ENCODE measurements at places on chromosomes 1 and 21.

DNA sequence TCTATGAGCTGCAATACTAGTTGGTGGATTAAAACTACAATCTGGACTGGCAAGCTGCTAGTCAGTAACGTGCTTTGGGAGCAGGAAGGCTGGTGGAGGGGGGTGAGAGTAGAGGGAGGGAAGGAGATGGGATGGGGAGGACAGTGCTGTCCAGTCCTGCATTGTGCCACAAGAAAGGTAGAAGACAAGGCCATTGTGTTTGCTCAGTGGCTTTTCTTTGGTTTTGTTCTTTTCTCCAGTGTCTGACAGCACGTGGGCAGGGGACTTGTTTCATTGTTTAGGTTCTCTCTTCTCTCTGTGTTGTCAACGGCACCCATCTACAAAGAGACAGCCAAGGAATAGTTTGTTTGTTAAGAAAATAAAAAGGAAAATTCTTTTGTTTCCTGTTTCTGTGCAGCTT, 362.8 kb upstream of the PLXNA2 start:
- no peak for DNase-seq

DNA sequence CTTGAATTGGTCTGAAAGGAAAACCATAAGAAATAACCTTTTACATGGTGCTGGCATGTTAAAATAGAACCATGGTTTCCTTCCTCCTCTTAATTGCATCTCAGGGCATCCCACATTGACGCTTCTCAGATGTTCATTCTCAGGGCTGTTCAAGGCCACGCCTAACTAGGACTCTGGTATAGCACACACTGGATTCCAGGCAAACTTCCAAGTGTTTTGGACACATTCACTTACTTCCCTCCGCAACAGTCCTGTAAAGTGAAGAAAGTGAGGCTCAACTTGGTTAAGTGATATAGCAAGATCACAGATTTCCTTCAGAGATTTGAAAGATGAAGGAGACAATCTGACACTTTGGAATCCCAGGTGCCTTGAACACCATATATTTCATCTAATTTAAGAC, 244.8 kb downstream of the DUSP10 start:
- DNase-seq: no peak

GRCh38 chr1:234730475-234730769, 120.4 kb upstream of the IRF2BP2 start:
- DNase-seq: no peak

DNA sequence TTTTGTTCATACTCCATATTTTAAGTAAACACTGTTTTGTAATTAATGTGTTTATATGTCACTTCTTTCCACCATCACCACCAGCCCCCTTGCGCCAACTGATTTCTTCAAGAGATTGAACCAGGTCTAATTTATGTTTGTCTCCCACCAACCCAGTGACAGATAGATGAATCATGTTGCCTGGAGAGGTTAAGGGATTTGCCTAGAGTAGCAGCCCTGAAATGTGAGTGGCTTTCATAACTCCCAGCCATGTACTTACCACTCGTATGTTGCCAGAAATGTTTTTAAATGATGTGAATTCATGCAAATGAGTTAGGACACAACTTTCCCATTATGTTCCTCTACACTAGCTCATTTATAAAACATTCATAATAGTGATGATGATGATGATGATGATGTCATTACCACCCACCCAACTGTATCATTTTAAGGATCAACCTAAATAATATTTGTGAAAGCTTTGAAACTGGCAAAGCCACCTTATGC, 86.9 kb downstream of the LRRC8D start:
- no peak for DNase-seq

DNA sequence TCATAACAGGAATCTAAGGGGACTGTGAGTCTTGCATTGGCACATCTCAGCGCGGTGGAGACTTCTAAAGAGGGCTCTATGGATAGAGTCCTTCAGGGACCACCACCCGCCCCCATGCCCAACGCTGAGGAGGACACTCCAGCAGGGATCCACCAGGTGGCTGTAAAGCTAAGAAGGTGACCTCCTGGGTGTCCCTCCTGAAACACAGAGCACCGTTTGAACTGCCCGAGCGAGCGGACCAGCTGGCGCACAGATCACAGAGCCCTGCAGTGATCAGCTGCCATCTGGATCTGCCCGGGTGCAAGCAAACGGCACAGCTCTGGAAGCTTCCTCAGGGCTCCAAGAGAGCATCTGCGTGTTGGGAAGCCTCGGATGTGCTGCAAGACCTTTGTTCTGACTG, 51.3 kb upstream of the LYST start:
- DNase-seq: no peak

- no peak for DNase-seq
Observed at GRCh38 chr1:197954718-197955418, 37.7 kb downstream of the LHX9 start.

- no peak for DNase-seq
Observed at GRCh38 chr1:40803902-40804301, 20.3 kb downstream of the KCNQ4 start.

GRCh38 chr1:64848803-64849202, 103.9 kb downstream of the RAVER2 start:
- no peak for DNase-seq

GRCh38 chr1:222777463-222777862, 37.4 kb upstream of the DISP1 start:
- DNase-seq: no peak

DNA sequence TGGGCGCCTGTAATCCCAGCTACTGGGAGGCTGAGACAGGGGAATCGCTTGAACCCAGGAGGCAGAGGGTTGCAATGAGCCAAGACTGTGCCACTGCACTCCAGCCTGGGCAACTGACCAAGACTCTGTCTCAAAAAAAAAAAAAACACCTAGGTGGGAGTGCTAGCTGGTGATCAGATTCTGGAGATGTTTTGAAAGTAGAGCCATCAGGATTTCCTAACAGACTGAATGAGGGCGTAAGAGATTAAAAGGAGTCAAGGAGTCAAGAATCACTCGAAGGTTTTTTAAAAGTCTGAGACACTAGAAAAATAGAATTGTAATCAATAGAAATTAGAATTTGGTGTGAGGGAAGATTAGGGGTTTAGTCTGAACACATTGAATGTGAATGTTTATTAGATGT, 73.8 kb downstream of the HSF2BP start:
- no peak for DNase-seq

- DNase-seq: no peak
Observed at GRCh38 chr1:172600615-172601014, 58.3 kb upstream of the FASLG start.

- DNase-seq: no peak
Observed at GRCh38 chr1:233869680-233870079, 34.8 kb upstream of the SLC35F3 start.

GRCh38 chr1:117284399-117285215, 73.9 kb upstream of the VTCN1 start:
- no peak for DNase-seq

GRCh38 chr1:67004176-67004575, 49.8 kb downstream of the SLC35D1 start:
- no peak for DNase-seq

DNA sequence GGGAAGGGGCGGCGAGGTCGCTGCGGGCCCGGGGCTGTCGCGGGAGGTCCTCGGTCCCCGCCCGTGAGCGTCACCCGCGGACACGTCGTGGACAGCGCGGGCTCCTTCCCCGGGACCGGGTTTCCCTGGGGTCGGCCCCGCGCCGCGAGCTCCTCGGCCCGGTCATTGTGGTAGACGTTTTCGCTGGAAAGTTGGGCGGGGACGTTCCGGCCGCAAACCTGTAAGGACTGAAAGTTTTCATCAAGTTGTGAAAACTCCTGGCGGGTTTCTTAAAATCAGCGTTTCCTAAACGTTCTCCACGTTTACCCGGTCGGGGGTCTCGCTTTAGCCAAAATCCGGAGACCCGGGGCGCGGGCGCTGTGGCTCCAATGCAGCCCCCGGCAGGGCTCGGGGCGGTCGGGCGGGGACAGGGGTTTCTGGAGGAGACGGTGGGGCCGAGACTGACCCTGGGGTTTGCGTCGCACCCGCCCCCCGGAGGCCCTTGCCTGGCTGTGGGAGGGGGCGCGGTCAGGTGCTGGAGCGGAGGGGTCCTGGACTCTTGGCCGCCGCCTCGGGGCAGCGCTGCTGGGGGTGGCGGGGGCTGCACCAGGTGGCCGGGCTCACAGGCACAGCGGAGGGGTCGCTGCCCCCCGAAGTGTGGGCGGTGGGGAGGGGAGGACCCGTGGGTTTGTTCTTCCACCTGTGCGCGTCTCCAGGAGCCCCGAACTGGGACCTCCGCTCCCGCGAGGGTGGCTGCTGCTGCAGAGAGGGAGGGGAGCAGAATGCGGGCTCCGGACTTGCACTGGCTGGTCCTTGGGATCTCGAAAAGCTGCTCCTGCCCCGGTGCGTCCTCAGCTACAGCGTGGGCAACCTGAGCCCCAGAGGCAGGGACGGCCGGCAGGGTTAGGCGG, 827 bp downstream of the PRKCZ start:
- no peak for DNase-seq

DNA sequence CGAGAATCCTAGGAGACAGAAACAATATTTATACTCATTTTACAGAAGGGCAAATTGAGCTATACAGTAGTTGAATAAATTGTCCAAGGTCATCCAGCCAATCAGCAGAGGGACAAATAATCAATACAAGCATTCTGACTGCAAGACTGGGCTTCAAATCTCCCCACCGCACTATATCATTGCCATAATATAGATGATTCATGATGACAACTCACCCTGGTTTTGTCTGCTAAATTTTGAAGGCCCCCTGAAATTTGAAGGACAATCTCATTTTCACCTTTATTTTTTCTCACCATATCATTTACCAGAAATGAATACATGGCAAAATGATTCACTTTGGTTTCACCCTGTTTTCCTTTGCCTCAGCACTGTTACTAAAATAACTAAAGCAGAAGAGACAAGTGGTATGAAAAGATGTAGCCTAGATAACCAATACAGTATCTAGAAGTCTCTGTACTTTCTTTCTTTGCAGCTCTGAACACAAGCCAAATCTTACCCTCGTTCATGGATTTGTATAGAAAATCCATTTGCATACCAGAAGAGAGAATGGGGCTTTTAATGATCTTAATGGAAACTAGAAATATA, 292.5 kb downstream of the TTLL7 start:
- DNase-seq: no peak

- DNase-seq: no peak
Observed at GRCh38 chr1:30040081-30041019, 683.0 kb downstream of the MATN1 start.

GRCh38 chr21:25313829-25314228, 293.5 kb downstream of the MRPL39 start:
- no peak for DNase-seq

GRCh38 chr1:7524341-7525337, 246.5 kb upstream of the VAMP3 start:
- no peak for DNase-seq

DNA sequence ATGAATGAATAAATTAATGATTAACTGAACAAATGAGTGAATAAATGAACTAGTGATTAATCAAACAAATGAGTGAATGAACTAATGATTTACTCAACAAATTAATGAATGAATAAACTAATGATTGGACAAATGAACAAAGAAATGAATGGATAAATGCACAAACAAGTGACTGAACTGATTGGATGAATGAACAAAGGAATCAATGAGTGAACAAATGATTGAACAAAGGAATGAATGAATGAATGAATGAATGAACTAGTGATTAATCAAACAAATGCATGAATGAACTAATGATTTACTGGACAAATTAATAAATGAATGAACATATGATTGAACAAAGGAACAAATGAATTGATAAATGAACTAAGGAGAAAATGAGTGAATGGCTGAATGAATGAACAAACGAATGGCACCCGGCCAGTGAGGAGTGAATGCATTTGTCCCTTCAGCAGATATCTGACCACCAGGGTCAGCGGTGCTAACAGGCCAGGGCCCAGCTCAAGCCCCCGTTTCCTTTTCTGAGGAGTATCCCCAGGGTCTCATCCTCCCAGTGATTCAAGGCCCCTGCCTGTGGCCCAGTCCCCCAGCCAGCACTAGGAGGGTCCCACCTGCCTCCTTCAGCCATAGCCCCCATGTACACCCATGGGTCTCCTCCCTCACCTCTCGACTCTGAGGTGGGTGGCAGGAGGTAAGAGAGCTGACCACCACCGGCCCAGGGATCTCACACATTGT, 49.9 kb downstream of the WNT9A start:
- DNase-seq: no peak

GRCh38 chr1:7198664-7199063, 413.4 kb downstream of the CAMTA1 start:
- DNase-seq: no peak

- no peak for DNase-seq
Observed at GRCh38 chr1:208054911-208055379, 144.0 kb upstream of the CD34 start.

DNA sequence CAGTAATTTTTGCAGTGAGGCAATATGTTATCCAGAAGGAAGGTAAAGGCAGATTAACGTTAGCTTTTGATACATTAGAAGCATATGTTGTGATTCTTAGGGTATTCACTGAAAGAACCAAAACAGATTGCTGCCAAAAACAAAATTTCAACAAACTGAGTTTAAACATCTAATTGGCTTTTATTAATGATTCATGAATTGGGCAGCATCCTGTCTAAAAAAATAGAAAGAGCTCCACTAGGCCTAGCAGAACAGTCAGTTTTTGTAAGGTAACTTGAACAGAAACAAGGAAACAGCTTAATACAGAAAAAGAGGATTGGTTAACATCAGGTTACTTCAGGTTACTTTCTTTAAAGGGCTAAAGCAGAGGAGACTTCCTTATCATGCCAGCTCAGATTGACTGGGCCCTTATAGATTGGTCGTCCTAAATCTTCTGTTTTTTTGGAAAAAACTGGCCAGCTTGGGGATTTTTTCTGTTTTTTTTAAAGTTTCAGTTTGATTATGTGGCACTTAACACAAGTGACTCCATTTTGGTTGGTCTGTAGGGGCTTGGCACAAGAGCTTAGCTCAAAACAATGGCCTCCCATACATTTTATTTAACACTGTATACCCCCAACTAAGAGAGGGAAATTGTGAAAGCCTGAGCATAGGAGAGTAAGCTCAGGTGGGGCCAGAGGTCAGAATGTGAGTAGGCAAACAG, 36.8 kb upstream of the GALNT2 start:
- peak; percentile 36 for DNase-seq

DNA sequence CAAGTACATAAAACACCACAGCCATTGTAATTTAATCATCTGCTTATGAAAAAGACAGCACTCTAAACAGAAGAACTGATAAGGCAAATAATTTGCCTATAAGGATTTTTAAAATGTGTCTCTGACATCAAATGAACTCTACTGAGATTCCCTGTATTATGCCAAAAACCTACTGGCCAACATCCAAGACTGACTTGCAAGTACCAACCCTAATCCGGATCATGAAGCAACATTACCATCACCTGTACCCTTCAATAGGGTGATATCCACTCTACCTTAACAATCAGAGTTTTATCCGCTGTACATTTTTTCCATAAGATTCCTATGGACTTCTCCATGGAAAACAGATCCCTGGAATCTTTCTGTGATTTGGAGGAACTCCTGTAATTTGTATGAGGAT, 4.6 kb downstream of the RGS7 start:
- DNase-seq: no peak

DNA sequence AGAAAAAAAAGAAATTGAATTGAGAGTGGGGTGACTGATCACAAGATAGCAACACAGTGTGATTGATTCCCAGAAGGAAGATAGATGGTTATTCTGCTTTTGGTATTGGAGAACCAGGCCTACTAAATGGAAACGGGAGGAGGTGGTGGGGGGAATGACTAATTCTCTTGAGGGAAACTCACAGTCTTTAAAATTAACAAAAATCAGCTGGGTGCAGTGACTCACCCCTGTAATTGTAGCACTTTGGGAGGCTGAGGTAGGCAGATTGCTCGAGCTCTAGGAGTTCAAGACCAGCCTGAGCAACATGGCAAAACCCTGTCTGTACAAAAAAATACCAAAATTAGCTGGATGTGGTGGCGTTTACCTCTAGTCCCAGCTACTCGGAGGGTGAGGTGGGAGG, 134.6 kb upstream of the PDE4B start:
- no peak for DNase-seq
